ENCODE measurements at places on chromosomes 1 and 21. TPM values are rescaled to one million over a fixed set of nuclear protein-coding genes. Genes with fewer than 3 reads are reported as not detected.
A peak's percentile ranks its signal among the peaks of the same experiment; 100 is the strongest.

Gene DNAJC28
- total RNA-seq: 3.0 TPM

Gene SLC35F3
- 2.1 TPM for total RNA-seq

Gene KRTAP19-1
- total RNA-seq: 1.0 TPM

Gene ZNF697
- 11.8 TPM for total RNA-seq

Gene FYB2
- total RNA-seq: 0.76 TPM

Gene SPRR2G
- total RNA-seq: not detected

Gene TNFRSF9
- total RNA-seq: 0.39 TPM

Gene TMPRSS2
- total RNA-seq: 91.7 TPM

Gene C1orf226
- total RNA-seq: 12.6 TPM

Gene RGS2
- 37.2 TPM for total RNA-seq

Gene KCNJ6
- 3.7 TPM for total RNA-seq

Gene PLEKHG5
- total RNA-seq: 30.6 TPM

Gene TSSK3
- 3.8 TPM for total RNA-seq

- DNase-seq: no peak
These were observed 52.0 kb downstream of the OLIG1 start for GRCh38 chr21:33121715-33122475.

- no peak for DNase-seq
These were observed 7.1 kb upstream of the MATN1 start for GRCh38 chr1:30730346-30731108.

DNA sequence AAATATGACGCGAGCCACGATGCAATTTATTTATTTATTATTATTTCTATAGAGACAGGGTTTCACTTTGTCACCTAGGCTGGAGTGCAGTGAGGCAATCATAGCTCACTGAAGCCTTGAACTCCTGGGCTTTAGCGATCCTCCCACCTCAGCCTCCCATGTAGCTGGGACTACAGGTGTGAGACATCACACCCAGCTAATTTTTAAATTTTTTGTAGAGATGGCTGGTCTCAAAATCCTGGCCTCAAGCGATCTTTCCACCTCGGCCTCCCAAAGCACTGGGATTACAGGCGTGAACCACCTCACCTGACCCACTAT, 63.6 kb downstream of the IRF2BP2 start:
- no peak for DNase-seq

GRCh38 chr1:15803380-15803779, 4.1 kb downstream of the UQCRHL start:
- DNase-seq: no peak

GRCh38 chr1:34858901-34859445, 576 bp downstream of the SMIM12 start:
- DNase-seq: no peak

GRCh38 chr1:178344513-178345091, 152.2 kb downstream of the CLEC20A start:
- no peak for DNase-seq

DNA sequence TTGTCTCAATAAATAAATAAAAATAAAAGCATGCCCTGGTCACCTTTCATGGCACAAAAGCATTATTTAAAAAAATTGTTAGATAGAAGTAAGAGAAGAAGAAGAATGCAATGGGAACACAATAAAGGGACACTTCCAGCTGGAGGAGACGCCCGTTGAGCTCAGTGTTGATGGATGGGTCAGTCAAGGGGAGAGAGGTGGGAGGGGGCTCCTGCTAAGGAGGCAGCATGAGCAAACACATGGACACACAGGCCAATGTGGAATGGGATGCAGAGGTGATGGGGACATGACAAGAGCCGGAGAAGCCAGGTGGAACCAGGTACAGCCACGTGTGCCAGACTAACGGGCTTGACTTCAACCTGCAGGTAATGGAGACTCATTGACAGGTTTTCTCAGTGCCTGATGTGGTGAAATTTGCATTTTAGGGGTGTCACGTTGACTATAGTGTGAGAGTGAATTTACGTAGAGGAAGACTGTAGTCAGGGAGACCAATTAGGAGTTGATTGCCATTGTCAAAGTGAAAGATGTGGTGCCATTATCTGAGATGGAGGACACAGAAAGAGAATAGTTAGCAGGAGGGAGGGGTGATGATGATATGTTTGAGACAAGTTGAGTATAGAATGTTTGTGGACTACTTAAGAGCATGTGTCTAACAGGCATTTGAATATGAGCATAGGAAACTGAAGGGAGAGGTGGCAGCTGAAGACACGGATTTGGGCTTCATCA, 48.7 kb upstream of the ATP2B4 start:
- no peak for DNase-seq

GRCh38 chr21:25292396-25292795, 314.9 kb downstream of the MRPL39 start:
- no peak for DNase-seq

- DNase-seq: peak; percentile 90
These were observed 20.3 kb downstream of the NEK2 start for GRCh38 chr1:211654838-211655787.

- no peak for DNase-seq
These were observed 33.0 kb downstream of the URB1 start for GRCh38 chr21:32359719-32360260.

- no peak for DNase-seq
These were observed 8.4 kb downstream of the CLEC20A start for GRCh38 chr1:178488393-178488792.

DNA sequence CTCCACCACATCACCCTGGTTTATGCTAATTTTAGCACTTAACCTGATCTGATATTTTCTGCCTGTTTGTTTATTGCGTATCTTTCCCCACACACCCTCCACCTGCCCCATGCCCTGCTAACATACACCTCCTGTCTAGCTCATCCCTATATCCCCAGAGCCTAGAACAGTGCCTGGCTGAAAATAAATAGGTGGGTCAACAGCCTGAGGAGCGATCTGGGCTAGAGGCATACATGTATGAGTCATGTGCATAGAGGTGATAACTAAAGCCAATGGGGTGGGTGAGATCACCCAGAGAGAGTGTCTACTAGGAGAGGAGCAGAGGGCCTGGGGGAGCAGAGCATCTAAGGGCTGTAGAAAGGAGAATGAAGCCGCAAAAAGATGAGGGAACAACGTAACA, 2.7 kb downstream of the HTR1D start:
- DNase-seq: no peak

- no peak for DNase-seq
These were observed 11.4 kb upstream of the KIAA1614 start for GRCh38 chr1:180901076-180901990.

GRCh38 chr1:156856282-156856785, 2.6 kb downstream of the INSRR start:
- DNase-seq: no peak

GRCh38 chr1:91997607-91998195, 32.1 kb upstream of the EPHX4 start:
- DNase-seq: no peak

Measured in type B pancreatic cell (in vitro differentiated cells).